ENCODE measurements at places on chromosomes 12 and 14. TPM values are rescaled to one million over a fixed set of nuclear protein-coding genes. Genes with fewer than 3 reads are reported as not detected.

The METTL25 gene
- 10.5 TPM for total RNA-seq

DNA sequence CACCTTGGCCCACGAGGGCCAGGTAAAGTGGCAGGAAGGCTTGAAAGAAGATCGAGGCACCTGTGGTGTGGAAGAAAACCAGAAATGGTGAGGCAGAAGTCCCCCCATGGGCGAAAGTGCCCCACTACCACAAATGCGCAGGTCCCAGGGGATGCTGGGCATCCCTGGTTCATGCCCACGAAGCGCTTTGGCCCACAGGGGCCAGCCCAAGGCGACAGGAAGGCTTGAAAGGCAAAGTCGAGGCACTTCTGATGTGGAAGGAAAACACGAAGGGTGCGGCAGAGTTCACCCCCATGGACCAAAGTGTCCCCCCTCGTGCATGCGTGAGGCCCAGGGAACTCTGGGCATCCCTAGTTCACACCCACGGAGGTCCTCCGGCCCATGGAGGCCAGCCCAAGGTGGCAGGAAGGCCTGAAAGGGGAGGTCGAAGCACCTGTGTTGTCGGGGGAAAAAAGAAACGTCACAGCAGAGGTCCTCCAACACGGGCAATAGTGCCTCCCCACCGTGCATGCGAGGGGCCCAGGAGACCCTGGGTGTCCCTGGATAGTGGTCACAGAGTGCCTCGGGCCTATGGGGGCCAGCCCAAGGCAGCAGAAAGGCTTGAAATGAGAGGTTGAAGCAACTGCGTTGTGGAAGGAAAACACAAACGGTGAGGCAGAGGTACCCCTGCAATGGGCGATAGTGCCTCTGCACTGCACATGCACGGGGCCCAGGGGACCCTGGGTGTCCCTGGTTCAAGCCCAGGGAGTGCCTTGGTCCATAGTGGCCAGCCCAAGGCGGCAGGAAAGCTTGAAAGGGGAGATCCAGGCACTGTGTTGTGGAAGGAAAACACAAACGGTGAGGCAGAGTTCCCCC is 373.9 kb downstream of the ALG10 start:
- no peak overlapping the region for H3K4me3 ChIP-seq
- no peaks in the 10 kb centered on the region for H3K27me3 ChIP-seq
- H3K27ac ChIP-seq: no peak overlapping the region
- no peaks in the 10 kb centered on the region for H3K36me3 ChIP-seq
- DNase-seq: no peak

The MIP gene
- not detected for total RNA-seq

- DNase-seq: peak; percentile 20
- H3K27ac ChIP-seq: no peak overlapping the region
- no peaks in the 10 kb centered on the region for H3K27me3 ChIP-seq
- no peaks in the 10 kb centered on the region for H3K36me3 ChIP-seq
Measured at GRCh38 chr12:49537231-49537751, 1.5 kb upstream of the KCNH3 start.

GRCh38 chr12:13196130-13196921 is at the start of gene EMP1:
Gene EMP1, plus strand, starts transcription at chr12:13196726. Its CDS starts 14,785 bp downstream, at chr12:13211511.
- H3K36me3 ChIP-seq: no peaks in the 10 kb centered on the region
- H3K4me3 ChIP-seq: peak within 1 kb of the TSS; percentile 71
- DNase-seq: peak; percentile 98
- H3K27me3 ChIP-seq: no peaks in the 10 kb centered on the region

GRCh38 chr12:53552361-53553327 is 45.4 kb upstream of the NPFF start:
- no peak for DNase-seq
- no peaks in the 10 kb centered on the region for H3K4me1 ChIP-seq
- no peak overlapping the region for H3K27ac ChIP-seq
- H3K27me3 ChIP-seq: no peaks in the 10 kb centered on the region
